ENCODE measurements at places on chromosomes 16 and 17.

GRCh38 chr17:66967837-66968543 lies 3.5 kb downstream of the CACNG4 start:
- ATAC-seq: no peak
- H3K27ac ChIP-seq: no peak overlapping the region
- H3K36me3 ChIP-seq: no peaks in the 10 kb centered on the region
- H3K4me1 ChIP-seq: no peaks in the 10 kb centered on the region
- H3K27me3 ChIP-seq: peaks cover 59% of the 10 kb centered on the region

DNA sequence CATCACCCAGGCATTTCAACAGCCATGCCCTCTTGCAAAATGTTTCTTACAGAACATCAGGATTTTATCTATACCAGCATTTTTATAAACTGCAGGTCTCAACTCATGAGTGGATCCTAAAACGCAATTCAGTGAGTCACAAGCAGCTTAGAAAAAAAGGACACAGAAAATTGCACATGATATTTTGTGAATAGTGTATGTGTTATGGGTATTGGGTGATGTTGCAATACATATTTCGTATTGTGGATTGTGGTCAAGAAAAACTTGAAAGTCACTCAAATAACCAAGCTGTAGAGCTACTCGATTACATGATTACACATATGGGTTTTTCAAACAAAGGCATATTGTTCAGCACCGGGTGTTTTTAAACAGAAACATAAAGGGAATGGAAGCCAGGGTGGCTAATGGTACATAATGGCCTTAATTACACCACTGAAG lies 1.4 kb downstream of the WIPI1 start:
- no peaks in the 10 kb centered on the region for H3K27me3 ChIP-seq
- H3K27ac ChIP-seq: no peak overlapping the region
- H3K4me1 ChIP-seq: peaks cover 24% of the 10 kb centered on the region
- peaks cover 6% of the 10 kb centered on the region for H3K36me3 ChIP-seq
- peak overlapping the region; percentile 80 for H3K4me3 ChIP-seq

DNA sequence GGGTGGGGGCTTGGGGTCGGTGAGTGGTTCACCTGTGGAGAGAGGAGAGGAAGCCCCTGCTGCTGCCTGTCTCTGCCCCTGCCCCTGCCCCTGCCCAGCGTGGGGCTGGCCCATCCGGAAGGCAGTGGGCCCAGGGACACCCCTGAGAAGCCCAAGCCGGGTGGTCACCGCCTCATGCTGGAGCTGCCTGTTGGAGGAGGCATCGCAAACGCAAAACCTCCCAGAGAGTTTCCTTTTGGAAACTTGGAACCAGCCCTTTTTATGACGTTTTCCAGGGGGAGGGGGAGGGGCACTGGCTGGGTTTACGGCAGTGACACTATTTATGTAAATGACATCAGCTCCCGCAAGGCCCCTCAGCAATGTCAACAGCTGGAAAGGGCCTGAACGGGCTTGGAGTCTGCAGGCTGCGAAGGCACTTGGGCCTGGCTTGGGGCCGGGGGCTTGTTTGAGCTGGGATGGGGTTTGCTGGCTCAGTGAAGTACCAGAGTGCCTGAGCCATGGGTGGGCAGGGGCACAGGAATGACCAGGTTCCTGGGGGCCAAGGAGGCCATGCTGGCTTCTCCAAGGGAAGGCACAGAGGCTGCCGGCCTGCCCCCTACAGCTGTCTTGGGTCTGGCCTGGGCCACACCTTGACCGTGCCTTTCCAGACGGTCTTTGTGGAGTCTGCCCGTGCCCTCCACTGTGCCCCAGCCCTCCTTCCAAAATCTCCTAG lies 219.5 kb downstream of the NTN1 start:
- H3K4me3 ChIP-seq: peak overlapping the region; percentile 11
- H3K27me3 ChIP-seq: no peaks in the 10 kb centered on the region
- no peaks in the 10 kb centered on the region for H3K36me3 ChIP-seq
- no peak for ATAC-seq
- H3K4me1 ChIP-seq: peaks cover 5% of the 10 kb centered on the region

DNA sequence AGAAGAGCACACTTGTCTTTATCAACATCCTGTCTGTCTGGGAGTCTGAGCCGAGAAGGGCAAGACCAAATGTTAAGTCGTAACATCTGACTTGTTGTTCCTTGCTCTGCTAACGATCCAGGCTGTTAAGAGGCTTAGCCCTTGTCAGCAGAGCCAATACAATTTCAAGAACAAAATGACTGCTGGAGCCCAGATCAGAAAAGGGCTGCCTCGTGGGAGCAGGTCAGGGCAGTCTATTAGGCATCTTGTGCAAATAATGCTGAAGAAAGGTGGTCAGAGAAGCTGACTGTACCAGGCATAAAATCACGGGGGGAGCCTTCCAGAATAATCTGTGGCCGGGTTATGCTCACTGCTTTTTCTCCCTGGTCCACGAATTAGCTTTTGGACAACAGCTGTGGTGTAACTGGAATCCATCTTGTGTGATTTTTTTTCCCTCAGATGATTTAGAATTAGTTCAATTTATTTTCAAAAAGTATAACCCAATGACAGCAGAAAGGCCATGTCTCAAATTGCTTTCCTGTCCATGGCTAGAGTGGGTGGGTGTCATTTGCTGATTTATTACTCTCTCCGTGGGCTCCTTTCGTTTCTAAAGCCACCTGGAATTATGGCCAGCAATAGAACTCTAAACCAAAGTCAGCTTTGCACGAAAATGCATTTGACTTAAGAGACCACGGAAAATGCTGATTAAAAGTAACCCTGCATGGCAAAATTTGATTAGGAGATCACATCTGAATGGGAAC lies 221.1 kb upstream of the HSBP1 start:
- peaks cover 4% of the 10 kb centered on the region for H3K27me3 ChIP-seq
- no peaks in the 10 kb centered on the region for H3K4me1 ChIP-seq
- no peak for ATAC-seq
- H3K27ac ChIP-seq: no peak overlapping the region

DNA sequence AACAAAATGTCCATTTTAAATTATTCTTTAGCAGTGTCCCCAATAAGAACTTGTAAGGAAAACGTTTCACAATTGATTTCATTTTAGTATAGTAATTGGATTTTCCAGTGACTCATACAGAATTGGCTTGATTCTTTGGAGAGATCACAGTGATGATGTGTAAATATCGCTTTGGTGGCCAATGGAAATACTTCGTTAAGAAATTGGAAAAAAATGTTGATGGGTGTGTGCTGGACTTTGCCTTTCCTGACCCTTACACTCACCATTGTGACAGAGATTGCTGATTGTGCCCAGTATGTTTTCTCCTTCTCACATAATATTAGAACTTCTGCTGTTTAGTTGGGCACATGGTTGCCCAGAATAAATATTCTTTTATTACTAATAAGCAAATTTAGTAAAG lies 7.4 kb upstream of the EFCAB13 start:
- H3K27me3 ChIP-seq: no peaks in the 10 kb centered on the region
- H3K27ac ChIP-seq: no peak overlapping the region
- ATAC-seq: no peak
- H3K36me3 ChIP-seq: no peaks in the 10 kb centered on the region
- no peak overlapping the region for H3K4me3 ChIP-seq

GRCh38 chr17:30449480-30449879 lies 27.7 kb upstream of the GOSR1 start:
- no peaks in the 10 kb centered on the region for H3K4me1 ChIP-seq
- no peak overlapping the region for H3K27ac ChIP-seq
- no peak for ATAC-seq
- peaks cover 88% of the 10 kb centered on the region for H3K36me3 ChIP-seq
- H3K4me3 ChIP-seq: no peak overlapping the region
- no peaks in the 10 kb centered on the region for H3K27me3 ChIP-seq

- peak overlapping the region; percentile 99 for H3K4me3 ChIP-seq
- H3K27me3 ChIP-seq: peaks cover 3% of the 10 kb centered on the region
- peaks cover 42% of the 10 kb centered on the region for H3K4me1 ChIP-seq
- H3K27ac ChIP-seq: peak overlapping the region; percentile 94
- peaks cover 41% of the 10 kb centered on the region for H3K36me3 ChIP-seq
Measured at GRCh38 chr16:67245674-67246080, 1.6 kb downstream of the FHOD1 start.

- H3K4me3 ChIP-seq: no peak overlapping the region
- no peaks in the 10 kb centered on the region for H3K27me3 ChIP-seq
- H3K36me3 ChIP-seq: peaks cover 6% of the 10 kb centered on the region
- peaks cover 5% of the 10 kb centered on the region for H3K4me1 ChIP-seq
- H3K27ac ChIP-seq: no peak overlapping the region
- no peak for ATAC-seq
Measured at GRCh38 chr16:16150117-16150877, 73.0 kb downstream of the ABCC6 start.

DNA sequence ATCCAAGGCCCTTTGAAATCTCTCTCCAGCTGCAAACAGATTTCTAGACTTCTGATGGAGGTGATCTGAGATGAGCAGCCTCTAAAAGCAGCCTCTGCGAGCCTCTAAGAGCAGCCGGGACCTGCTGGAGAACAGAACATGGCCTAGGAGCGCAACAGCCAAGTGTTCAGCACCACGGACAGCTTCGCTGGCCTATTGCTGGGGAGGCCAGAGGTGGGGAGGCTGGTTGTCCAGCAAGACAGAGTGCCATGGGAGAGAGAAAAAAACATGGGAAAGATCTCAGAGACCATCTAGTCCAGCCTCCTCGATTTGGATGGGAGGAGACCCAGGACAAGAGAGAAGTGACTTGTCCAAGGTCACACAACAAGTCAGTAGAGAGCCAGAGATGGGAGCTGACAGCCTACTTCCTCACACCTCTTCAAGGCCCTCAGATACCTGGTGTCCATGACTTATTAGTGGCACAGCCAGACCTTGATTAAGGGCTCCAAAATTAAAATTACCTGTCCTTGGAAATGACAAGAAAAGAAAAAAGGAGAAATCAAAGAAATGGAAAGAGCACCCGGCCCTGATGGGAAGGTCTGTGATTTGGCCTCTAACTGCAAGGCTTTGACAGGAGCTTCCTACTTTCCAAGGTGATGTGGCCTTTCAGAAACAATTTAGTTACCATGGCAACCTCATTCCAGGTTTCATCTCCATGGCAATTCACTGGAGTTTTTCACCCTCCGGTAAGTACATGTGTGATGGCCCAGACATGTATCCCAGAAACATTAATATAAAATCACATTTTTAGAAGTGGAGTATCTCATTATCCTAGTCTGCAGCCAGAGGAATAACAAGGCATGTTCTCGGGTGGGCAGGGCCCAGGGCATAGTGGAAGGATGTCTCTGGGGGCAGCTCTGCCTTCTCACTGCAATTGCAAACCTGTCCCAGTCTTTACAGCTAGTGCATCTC lies 14.5 kb downstream of the RPRML start:
- H3K36me3 ChIP-seq: peaks cover 13% of the 10 kb centered on the region
- H3K27ac ChIP-seq: no peak overlapping the region
- no peak overlapping the region for H3K4me3 ChIP-seq
- no peak for ATAC-seq
- peaks cover 3% of the 10 kb centered on the region for H3K4me1 ChIP-seq

- no peaks in the 10 kb centered on the region for H3K27me3 ChIP-seq
- H3K4me1 ChIP-seq: peaks cover 25% of the 10 kb centered on the region
- H3K4me3 ChIP-seq: no peak overlapping the region
- no peak for ATAC-seq
- peaks cover 39% of the 10 kb centered on the region for H3K36me3 ChIP-seq
- H3K27ac ChIP-seq: no peak overlapping the region
Measured at GRCh38 chr17:78002166-78002565, 43.7 kb downstream of the TNRC6C start.

GRCh38 chr16:11627292-11627663 lies 40.6 kb upstream of the LITAF start:
- H3K4me3 ChIP-seq: no peak overlapping the region
- H3K27ac ChIP-seq: no peak overlapping the region
- H3K36me3 ChIP-seq: no peaks in the 10 kb centered on the region
- no peak for ATAC-seq
- peaks cover 17% of the 10 kb centered on the region for H3K4me1 ChIP-seq

GRCh38 chr17:2138761-2139160 lies 83.9 kb downstream of the HIC1 start:
- no peak for ATAC-seq
- H3K36me3 ChIP-seq: peaks cover 22% of the 10 kb centered on the region
- no peak overlapping the region for H3K27ac ChIP-seq
- no peak overlapping the region for H3K4me3 ChIP-seq

DNA sequence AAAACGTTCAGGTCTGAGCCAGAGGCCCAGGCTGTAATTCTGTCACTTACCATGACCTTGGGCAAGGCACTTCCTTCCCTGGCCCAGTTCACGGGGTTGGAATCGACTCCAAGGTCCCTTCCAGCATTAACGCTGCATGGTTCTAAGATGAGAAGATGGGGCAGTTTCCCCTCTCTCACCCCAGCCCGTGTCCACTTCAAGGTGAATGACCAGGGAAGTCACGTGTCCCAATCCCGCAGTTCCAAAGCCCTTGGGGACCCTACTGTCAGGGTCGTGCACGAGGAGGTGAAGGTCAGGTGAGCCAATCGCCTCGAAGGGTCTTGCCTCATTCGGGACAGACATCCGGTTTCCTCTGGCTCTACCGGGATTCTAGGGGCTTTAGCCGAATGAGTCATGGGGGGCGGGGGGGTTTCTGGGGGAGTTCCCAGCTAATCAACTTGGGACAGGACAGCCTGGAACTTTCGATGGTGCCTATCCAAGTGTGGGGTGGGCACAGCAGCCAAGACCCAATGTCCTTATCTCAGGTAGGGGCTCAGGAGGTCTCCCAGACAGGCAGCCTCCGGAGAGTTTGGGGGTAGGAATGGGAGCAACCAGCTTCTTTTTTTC lies 762 bp upstream of the CSF3 start:
- no peak overlapping the region for H3K27ac ChIP-seq
- no peaks in the 10 kb centered on the region for H3K4me1 ChIP-seq
- ATAC-seq: no peak
- no peak overlapping the region for H3K4me3 ChIP-seq
- H3K36me3 ChIP-seq: peaks cover 6% of the 10 kb centered on the region

GRCh38 chr17:732902-733720 lies 715 bp downstream of the TLCD3A start:
- peak; percentile 82 for ATAC-seq
- peak overlapping the region; percentile 91 for H3K27ac ChIP-seq
- H3K4me1 ChIP-seq: peaks cover 8% of the 10 kb centered on the region
- H3K36me3 ChIP-seq: peaks cover 54% of the 10 kb centered on the region

- peak overlapping the region; percentile 81 for H3K27ac ChIP-seq
- peak overlapping the region; percentile 89 for H3K4me3 ChIP-seq
- peaks cover 61% of the 10 kb centered on the region for H3K4me1 ChIP-seq
Measured at GRCh38 chr16:68079626-68080344, 5.4 kb upstream of the NFATC3 start.

GRCh38 chr17:81821147-81821546 lies 11.9 kb downstream of the MCRIP1 start:
- H3K4me1 ChIP-seq: peaks cover 4% of the 10 kb centered on the region
- H3K27me3 ChIP-seq: peaks cover 4% of the 10 kb centered on the region
- ATAC-seq: peak; percentile 57
- no peak overlapping the region for H3K27ac ChIP-seq
- no peaks in the 10 kb centered on the region for H3K36me3 ChIP-seq

GRCh38 chr16:11316331-11317015 lies 28.8 kb upstream of the RMI2 start:
- no peak overlapping the region for H3K4me3 ChIP-seq
- no peaks in the 10 kb centered on the region for H3K27me3 ChIP-seq
- no peaks in the 10 kb centered on the region for H3K36me3 ChIP-seq
- H3K4me1 ChIP-seq: peaks cover 13% of the 10 kb centered on the region
- H3K27ac ChIP-seq: no peak overlapping the region

GRCh38 chr17:43027091-43028032 lies 2.3 kb downstream of the RND2 start:
- no peak for ATAC-seq
- peaks cover 6% of the 10 kb centered on the region for H3K4me1 ChIP-seq
- no peak overlapping the region for H3K4me3 ChIP-seq

Data from activated T-helper 17 cell treated with anti-CD3 and anti-CD28 coated beads, Interleukin-2, amount 50 U/mL, for 72 hours (primary cell).